ENCODE measurements at places on chromosomes 11 and 22. TPM values are rescaled to one million over a fixed set of nuclear protein-coding genes. Genes with fewer than 3 reads are reported as not detected.
A peak's percentile ranks its signal among the peaks of the same experiment; 100 is the strongest.

- DNase-seq = no peak
These were observed 678.6 kb upstream of the ANO5 start for GRCh38 chr11:21514316-21514715.

Gene OR6T1
- not detected for total RNA-seq

GRCh38 chr22:27416511-27417420 lies 384.8 kb downstream of the MN1 start:
- peak; percentile 81 for DNase-seq

Gene ELFN2
- total RNA-seq = 5.8 TPM

Gene CRYBB1
- total RNA-seq = not detected

DNA sequence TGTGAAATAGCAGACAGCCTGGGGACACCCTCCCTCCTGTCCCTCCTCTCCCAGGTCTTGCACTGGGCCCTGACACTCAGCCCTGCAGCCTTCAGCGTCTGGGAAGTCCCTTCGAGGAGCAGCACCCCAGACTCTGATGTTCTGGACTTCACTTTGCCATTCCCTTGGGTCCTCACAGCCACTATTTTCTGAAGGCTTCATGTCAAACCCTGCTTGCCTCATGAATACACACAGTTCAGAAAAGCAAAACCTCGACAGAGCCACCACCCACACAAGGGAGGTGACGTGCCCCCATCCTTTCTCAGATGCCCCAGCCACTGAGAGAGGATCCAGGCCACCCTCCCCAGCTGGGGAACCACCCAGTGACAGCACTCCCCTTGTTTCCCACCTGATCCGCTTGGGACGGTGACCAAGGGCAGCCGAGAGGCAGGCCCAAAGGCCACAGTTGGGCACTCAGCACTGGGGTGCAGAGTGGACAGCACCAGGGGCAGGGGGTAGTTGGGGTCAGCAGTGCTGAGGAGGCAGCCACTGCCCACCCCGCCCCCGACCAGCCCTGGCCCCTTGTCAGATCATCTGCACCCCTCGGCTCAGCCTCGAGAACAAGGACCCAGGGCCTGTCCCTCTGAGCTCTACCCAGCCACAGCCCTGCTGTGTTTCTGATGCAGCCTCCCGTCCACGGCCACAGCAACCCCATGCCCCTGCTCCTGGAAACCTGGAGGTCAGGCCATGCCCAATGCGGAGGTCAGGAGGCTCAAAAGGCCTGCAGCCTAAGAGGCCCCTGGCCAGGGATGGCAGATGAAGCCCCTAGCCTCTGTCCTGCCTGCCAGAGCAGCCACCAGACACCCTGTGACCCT lies 3.1 kb upstream of the TNNT3 start:
- DNase-seq = no peak

DNA sequence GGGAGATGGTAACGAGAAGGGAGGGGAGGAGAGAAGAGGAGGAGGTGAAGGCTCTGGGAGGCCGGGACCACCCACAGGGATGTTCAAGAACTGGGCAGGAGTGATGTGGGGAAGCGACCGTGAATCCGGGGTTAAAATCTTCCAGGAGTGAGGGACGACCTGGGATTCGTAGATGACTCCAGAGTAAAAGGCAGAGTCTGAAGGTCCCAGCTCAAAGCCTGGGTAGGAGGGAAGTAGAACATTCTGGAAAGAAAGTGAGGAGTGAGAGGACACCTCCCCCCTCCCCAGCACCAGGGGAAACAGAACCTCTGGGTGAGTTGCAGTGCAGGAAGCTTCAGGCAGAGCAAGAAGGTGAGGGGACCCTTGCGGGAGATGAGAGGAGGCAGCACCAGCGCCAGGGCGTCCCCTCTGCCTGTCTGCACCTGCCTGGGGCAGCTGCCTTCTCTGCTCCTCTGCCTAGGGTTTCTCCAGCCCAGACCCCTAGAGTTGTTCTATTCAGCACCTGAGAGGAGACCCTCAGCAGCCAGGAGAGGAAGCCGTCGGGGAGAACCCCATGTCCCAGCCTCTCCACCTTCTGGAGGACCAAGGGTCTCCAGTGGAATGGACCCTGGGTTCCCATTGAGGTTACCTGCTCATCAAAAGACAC lies 49.7 kb downstream of the LINC01488 start:
- no peak for DNase-seq

Gene TOLLIP
- total RNA-seq = 53.9 TPM

DNA sequence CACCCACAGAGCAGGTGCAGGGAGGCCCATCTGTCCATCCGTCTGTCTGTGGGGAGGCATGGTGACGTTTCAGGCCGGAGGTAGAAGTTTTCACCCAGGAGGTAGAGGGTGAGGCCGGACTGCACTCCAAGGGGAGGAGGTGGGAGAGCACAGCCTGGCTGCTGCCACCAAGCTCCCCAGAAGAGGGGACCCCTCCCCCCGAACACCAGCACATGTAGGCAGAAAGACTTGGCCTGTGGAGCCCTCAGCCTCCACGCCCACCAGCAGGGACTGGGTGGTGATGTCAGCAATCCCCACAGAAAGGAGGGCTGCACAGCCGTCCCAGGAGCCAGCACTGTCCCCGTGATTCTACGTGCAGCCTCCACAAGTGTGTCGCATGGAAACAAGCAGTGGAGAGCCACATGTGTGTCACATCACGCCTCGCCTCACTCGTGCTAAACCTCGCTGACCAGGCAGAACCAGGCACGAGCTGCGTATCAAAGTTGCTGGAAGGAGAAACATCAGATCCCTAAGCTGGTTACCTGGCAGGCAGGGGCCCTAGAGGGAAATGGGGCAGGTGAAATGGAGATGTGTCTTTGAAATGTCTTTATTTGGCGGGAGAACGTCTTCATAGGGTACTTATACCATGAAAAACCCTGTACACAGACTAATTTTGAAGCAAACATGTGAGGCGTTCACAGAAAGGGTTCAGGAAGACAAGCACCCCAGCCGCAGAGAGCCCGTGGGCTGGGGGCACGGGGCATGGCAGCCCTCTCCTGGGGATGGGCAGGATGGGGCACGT lies 49.1 kb downstream of the CDKN1C start:
- DNase-seq = no peak

DNA sequence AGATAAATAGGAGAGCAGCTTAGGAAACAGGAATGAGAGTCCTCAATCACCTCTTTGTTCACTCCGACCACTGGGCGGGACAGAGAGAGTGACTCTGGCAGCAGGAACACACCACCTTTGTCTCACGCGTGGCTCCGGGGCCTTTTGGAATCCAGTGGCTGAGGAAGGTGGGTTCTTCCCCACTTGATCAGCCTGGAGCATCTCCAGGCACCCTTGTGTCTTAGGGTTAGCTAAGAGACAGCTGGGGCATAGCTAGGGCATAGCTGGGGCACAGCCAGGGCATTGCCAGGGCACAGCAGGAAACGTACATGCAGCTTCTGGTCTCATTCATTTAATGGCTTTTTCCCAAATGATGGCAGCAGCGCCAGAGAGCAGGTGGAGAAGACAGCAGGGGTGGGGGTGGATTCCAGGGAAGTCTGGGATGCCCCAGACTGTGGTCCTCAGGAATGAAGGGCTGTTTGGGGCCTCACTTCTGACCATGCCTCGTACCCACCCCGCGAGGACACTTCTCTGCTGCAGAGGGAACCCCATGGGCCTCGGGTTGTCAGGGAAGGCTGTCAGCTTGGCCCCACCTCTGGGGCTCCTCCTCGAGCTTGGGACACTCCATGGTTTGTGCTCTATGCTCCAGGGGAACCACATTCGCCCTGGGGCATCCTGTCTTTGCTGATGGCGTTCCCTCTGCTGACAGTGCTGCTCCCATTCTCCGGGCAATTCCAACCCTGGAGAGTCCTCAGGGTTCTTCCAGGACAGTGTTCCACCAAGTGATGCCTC lies 30.4 kb upstream of the SHANK2 start:
- no peak for DNase-seq

Gene LRRC56
- 0.46 TPM for total RNA-seq

DNA sequence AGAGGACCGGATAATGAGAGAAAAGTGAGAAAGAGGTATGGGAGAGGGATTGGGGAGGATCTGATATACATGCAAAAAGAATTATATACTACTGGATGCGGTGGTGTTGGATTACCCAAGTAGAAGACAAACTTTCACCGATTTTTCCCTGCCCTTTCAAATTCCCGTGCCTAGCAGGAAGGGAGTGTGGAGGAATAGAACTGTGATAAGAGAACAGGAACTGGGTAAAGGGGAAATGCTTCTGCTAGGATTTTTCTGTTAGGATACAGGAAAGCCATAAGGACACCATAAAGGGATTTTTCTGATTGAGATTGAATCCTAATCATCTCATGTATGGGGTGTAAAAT lies 480 bp upstream of the MTMR2 start:
- DNase-seq = peak; percentile 15

GRCh38 chr22:37823134-37823985 lies at the start of gene GALR3:
TSS of gene GALR3 (plus strand) at chr22:37823382. CDS start at chr22:37823407, 25 bp downstream.
- DNase-seq = no peak

DNA sequence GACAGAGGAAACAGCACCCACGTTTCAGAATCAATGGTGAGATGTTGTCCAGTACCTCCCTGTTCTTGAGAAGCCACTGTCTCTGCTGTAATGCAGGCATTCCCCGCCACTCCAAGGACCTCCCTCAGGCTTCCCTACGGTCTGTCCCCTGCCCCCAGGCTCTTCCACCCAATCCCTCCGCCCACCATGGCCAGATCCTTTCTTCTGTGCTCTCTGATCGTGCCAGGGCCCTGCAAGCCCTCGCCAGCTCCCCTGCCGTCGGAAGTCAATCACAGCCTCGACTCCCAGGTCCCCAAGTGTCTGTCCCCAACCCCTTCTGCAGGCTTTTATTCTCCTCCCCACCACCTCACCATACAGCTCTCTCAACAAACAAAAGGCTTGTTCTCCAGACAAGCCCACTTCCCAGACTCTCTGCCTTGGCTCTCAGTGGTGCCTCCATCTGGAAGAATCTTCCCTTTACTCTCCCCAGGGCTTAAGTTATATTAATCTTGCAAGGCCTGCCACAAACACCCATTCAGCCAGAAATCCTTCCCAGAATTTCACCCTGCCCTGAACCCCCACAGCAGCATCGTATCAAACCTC lies 13.7 kb downstream of the SCN4B start:
- no peak for DNase-seq

DNA sequence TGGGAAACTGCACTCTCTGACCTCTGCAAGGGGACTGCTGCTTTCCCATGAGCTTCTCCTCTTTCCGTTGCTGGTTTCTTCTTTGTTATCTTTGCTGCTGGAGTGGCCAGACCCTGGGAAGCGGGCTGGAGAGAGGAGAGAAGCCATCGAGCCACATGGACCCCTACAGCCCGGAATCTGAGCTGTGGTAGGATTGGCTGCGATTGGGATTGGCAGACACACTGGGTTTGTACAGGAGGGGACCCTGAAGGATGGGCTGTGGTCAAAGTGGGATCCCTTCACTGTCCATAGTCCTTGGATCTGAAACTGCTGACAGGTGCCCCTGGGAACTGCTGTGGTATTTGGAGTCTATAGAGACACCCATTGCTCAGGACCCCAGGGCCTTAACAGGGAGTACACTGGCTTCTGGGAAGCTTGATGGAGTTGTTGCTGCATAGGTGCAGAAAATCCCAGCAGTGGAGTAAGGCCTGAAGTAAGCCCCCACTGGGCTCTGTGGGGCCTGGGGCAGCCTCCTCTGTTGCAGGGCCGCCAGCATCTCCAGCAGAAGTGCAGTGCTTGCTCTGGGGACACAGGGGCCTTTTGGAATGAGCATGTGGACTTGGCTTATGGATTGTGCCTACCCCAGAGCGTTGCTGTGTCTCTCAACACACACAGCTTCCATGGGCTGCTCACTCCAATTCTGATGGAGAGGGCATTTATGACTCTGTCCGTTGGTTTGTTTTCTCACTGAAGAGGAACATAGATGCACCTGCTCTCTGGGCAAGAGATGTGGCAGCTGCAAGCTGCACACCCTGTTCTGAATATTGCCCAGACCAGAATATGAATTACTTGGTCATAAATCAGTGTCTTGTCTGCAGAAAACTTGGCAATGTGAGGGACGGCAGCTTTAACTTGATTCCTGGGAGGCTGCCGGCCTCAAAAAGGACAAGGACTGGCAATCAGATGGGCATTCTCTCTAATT lies 32.0 kb downstream of the BCR start:
- DNase-seq = no peak

DNA sequence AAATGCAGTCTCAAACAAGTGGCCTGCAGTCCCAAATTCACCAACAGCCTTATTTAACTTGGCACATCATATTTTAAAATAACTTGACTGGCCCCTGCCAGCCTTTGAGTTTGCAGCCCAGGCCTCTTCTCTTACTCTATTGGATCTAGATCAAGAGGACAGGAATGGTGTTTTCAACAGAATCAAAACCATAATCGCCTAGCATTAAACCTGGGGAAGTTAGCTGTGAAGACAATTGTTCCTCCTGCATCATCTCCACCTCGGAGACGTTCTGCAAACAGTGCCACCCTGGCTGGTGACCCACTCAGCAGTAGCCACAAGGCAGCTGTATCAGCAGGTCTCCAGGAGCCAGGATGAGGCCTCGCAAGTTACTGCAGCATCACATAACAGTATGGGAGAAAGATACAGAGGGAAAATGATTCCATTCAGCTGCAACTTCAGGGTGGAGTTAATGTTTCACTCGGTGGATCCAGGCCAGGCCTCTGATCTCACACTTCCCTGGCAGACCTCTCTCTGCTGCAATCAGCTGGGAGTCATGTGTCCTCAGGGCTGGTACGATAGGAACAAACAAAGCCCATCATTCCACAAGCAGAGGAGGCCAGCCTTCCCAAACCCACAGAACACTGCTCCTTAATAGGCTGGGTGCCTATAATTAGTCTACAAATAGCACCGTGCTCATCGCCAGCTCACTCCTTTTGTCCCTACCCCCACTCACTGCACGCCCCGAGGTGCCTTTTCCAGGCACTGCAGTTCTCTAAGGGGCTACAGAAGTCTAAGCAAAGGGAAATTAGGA lies 18.6 kb upstream of the SCN2B start:
- DNase-seq = peak; percentile 75

- peak; percentile 67 for DNase-seq
These were observed 36.0 kb downstream of the IRAG1 start for GRCh38 chr11:10657308-10658271.

Gene PIWIL4
- total RNA-seq = 0.38 TPM

Gene TBX1
- 0.96 TPM for total RNA-seq

DNA sequence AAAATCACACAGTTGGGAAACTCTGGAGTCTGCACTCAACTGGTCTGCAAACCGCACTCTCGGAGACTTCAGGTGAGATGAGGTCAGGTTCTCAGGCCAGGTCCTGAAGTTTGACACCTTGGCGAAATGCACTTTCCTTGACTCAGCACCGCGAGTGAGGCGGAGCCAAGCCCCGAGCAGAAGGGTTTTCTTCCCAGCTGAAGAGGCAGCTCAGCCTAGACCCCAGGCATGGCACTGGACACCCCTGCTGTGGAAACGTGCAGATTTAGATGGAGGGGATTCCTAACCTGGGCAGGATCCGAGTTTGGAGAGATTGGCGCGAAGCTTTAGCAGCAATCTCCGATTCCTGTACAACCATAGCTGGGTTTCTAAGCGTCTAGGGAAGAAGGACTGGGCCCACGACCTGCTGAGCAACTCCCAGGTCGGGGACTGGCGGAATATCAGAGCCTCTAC lies 835 bp upstream of the MYOD1 start:
- DNase-seq = no peak

Gene BTBD18
- not detected for total RNA-seq

Gene OR8G5
- not detected for total RNA-seq

DNA sequence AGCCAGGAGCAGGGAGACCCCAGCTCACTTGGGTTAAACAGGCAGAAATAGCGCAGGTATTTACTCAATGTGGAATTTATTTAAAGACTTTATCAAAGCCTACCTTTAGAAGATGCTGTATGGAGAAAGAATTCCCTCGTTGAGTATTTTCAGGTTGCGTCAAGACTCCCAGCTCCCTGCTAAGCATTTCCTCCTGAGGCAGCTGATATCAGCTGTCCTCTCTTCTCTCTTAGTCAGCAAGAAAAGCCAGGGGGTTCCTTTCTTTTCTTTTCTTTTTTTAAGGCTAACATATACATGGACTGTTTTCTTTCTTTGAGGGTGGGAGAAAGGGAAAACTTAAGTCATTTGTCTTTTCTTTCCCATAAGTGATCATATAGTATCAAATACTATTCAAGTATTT lies 125.8 kb upstream of the POU2AF2 start:
- DNase-seq = no peak

Gene PHOX2A
- not detected for total RNA-seq
